ENCODE measurements at places on chromosomes 13 and 19.
A peak's percentile ranks its signal among the peaks of the same experiment; 100 is the strongest.

- DNase-seq: no peak
Observed at GRCh38 chr19:6066661-6067646, 43.3 kb downstream of the RFX2 start.

DNA sequence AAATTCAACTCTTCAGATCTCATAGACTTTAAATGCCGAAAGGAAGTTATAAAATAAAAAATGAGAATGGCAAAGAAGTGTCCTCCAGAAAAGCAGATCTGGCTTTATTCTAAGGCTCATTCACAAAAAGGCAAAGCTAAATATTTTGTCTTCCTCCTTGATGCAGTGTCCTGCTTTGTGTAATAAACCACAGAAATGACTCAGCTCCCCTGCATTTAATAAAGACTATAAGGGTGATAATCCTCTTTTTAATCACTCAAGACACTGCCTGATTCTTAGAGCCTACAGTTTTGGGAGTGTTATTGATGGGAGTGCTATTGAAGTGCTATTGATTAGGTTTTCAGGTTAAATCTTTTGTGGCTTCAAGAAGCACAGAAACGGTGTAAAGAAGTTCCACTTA is 482.0 kb downstream of the PCDH20 start:
- no peak for DNase-seq

DNA sequence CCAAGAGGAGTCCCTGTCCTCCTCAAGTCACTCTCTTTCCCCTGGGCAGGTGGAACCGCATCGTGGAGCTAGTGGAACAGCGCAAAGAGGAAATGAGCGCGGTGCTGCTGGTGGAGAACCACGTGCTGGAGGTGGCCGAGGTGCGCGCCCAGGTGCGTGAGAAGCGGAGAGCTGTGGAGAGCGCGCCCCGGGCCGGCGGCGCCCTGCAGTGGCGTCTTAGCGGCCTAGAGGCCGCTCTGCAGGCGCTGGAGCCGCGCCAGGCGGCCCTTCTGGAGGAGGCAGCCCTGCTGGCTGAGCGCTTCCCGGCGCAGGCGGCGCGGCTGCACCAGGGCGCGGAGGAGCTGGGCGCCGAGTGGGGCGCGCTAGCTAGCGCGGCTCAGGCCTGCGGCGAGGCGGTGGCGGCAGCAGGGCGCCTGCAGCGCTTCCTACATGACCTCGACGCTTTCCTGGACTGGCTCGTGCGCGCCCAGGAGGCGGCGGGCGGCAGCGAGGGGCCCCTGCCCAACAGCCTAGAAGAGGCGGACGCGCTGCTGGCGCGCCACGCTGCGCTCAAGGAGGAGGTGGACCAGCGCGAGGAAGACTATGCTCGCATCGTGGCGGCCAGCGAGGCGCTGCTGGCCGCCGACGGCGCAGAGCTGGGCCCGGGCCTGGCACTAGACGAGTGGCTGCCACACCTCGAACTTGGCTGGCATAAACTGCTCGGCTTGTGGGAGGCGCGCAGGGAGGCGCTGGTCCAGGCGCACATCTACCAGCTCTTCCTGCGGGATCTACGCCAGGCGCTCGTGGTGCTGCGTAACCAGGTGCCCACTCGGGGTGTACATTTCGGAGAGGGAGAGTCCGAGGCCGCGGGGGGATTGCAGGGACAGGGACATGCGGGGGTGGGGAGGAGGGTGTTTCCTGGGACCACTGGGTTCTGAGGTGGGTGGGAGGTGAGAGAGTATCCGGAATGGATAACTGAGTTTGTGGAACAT is 52.8 kb downstream of the SPTBN4 start:
- DNase-seq: no peak

DNA sequence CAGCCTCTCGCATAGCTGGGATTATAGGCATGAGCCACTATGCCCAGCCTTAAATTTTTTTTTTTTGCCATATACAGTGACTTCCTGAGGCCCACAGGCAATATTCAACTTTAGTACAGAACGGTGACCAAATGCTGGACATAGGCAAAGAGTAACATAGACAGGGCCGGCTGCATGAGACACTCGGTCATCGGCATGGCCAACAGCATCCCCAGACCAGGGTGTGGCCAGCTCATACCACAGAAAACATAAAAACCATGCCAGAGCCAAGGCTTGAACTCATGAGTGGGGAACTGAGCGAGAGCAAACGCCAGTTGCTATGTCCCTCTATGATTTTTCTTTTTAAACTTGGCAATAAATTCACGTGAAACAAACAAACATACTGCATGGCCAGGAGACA is 17.0 kb downstream of the KANK2 start:
- no peak for DNase-seq

DNA sequence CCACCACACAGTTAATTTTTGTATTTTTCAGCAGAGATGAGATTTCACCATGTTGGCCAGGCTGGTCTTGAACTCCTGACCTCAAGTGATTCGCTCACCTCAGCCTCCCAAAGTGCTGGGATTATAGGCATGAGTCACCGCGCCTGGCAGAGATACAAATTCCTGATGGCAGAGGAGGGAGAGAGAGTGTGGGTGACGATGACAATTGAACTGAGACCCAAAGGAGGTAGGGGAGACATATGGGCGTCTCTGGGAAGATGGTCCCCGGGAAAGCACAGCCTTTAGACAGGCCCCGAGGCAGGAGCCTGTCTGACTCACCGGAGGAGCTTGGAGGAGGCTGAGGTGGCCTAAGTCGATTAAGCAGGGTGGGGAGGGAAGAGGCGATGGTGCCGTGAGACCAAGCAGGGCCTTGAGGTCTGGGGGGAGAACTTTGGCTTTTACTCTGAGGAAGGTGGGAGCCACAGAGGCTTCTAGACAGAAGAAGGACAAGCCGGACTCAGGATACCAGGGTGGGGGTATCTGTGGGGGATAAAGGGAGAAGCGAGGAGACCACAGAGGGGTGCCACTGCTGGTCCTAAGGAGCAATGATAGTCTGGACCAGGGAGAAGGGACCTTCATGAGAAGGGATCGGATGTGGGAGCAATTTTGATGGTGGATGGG is 38.2 kb downstream of the ARRDC2 start:
- no peak for DNase-seq

GRCh38 chr13:32639502-32640105 is 53.4 kb downstream of the PDS5B start:
- DNase-seq: no peak

DNA sequence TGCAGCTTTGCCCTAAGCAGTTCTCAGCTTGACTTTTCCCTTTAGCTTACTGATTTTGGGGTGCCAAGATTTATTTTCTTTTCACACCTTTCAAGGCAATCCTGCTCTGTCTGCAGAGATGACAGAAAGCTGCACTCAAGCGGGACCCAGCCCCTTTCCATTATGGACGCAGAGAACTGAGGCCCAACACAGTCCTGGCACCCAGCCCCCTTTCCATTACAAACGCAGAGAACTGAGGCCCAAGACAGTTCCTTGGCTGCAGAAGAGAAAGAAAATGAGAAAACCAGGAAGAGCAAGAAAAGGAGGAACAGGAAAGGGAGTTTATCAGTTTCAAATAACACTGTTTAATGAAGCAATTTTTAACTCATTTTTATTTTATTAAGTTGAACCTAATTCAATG is 36.8 kb upstream of the ATP11A start:
- DNase-seq: no peak

GRCh38 chr13:33403807-33404362 is 118.3 kb upstream of the STARD13 start:
- no peak for DNase-seq

DNA sequence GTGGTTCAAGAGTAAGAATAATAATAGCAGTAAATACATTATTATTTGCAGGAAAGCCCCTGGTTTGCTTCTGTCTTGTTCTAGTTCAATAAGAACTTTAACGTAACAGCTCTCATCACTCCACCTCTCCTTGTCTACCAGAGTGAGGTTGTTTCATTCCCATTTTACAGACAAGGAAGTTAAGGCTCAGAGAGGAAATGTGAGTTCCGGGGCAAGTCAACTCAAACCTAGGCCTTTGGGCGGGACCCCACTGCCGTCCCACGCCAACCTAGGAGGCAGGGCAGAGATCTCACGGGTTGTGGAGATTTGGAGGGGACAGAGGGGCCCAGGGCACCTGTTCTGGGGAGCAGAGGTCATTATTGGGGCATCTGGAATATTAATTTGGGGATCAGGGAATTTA is 1.5 kb downstream of the MAP4K1 start:
- DNase-seq: no peak

GRCh38 chr19:49585023-49585422 is 3.9 kb downstream of the PRRG2 start:
- DNase-seq: no peak

DNA sequence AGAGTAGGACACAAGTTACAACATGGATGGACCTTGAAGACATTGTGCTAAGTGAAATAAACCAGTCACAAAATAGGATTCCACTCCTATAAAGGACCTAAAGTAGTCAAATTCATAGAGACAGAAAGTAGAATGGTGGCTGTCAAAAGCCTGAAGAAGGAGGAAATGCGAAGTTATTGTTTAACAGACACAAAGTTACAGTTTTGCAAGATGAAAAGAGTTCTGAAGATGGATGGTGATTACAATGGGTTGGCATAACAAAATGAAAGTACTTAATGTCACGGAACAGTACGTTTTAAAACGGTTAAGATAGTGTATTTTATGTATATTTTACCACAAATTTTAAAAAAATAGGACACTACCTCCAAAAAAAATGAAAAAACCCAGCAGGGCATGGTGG is 34.8 kb downstream of the FOXO1 start:
- no peak for DNase-seq

GRCh38 chr19:4172861-4173473 is 9.4 kb downstream of the SIRT6 start:
- peak; percentile 52 for DNase-seq

DNA sequence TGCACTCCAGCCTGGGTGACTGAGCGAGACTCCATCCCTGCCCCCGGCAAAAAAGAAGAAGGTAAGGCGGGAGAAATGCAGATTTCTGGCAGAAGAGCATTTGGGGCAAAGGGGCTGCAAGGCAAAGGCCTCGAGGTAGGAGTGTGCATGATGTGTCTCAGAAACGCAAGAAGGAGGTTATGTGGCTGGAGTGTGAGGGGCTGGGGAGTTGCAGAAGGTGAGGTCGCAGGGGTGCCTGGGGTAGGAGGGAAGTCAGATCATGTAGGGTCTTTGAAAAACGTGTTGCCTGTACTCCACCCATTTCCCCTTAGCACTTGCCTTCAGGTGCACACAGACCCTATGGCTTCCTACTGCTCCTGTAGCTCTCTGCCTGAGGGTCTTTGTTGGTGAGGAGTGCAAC is 29.9 kb downstream of the KCTD15 start:
- no peak for DNase-seq

- no peak for DNase-seq
Observed at GRCh38 chr19:19399733-19400433, 5.6 kb upstream of the GATAD2A start.

DNA sequence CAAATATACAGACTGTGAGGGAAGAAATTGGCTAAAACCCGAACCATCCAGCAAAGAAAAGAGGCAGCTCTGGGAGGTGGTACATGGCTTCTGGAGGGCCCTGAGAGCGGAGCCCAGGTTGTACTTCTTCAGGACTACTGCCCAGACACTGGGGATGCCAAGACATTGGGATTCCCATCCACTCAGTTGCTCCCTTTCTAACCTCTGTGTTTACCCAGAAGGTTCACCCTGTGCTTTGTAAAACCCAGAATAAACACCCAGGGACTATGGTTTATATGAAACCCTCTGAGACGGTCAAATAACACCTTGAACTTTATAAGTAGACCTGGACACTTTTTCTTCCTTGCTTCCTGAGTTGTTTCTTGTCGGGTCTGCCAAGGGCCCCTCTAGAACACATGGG is 9.7 kb downstream of the MEIOSIN start:
- DNase-seq: no peak

DNA sequence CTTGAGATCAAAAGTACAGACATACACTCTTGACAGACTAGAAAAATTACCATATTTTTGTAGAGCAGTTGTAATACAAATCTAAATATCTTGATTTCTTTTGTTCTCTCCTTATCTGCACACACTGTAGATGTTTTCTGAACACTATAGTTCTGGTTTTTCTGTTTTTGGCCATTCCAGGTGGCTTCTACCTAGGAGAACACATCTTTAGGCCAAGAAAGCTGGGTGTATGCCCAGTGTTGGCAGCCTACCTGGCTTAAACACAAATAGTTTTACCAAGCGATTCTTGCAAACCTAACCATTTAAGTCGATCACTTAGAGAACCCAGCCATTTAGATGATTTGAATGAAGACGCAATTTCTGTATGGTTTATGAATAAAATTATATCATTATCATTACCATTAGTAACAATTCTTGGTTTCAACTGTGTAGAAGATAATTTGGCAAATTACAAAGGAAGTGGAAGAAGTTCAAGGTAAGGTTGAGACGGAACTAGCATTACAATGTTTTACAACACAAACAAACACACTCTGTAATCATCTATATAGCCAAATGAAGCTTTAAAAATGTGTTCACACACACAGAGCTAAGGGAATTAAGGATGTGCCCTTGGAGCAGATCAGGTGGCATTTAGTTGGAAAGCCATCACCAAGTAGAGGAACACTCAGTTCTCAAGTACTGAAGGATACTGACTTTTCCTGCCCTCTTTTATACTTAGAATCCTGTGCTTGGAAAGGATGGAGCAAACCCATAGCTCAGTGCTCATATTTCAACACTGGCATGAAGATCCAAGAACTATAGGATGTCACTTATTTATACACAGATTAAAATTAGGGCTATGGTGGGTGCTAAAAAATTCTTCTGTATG is 36.2 kb downstream of the ERCC5 start:
- DNase-seq: no peak

- DNase-seq: no peak
Observed at GRCh38 chr13:104414771-104415170, 1348.6 kb upstream of the SLC10A2 start.

- no peak for DNase-seq
Observed at GRCh38 chr13:102654756-102655155, 40.1 kb downstream of the METTL21C start.

- DNase-seq: peak; percentile 11
Observed at GRCh38 chr19:45558399-45558878, 26.2 kb downstream of the OPA3 start.

DNA sequence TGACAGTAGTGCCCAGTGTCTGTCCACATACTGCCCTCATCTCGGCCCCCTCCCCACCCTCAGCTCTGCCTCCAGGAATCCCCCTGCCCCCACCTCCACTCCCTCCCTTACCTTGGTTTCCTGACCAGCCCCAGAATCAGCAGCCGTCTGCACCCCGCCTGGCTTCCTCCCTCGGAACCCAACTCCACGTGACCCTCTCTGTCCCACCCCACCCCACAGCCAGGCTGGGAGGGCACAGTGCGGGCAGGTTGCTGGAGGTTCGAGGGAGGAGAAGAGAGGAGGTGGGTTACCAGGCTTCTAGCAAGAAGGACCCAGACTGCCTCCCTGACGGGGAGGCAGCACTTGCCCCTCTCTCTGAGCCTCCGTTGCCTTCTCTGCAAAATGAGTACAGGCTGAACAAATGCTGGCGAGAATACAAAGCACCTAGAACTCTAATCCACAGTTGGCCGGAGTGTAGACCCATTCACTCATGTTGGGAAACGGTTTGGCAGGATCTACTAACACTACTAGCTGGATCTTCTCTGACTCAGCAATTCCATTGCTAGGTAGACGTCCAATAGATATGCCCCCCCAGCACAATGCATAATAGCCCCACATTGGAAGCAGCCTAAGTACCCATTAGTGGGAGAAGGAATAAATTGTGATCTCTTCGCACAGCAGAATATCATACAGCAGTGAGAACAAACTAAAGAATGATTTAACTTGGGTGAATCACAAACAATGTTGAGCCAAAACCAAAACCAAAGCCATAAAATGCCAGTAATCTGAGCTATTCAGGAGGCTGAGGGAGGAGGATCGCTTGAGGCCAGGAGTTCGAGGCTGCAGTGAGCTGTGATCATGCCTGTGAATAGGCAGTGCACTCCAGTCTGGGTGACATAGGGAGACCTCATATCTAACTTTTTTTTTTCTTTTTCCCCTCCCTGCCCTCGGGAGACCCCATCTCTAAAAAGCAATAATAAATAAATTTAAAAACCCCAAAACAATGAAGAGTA is at the start of gene RASAL3:
Gene RASAL3, minus strand, starts transcription at position 151 of the 992 bp plus-strand sequence. CDS start 186 bp downstream, outside the sequence.
- DNase-seq: peak; percentile 60

GRCh38 chr19:934865-935479 is 9.1 kb downstream of the ARID3A start:
- no peak for DNase-seq
